Muscle of arm (tissue), 14 donors: ENCODE measurements at places on chromosomes 11 and 22.
A peak's percentile ranks its signal among the peaks of the same experiment; 100 is the strongest.

GRCh38 chr11:115931548-115932083 lies 427.4 kb upstream of the CADM1 start:
- no peak for DNase-seq

GRCh38 chr11:78564490-78565467 lies 9.9 kb downstream of the NARS2 start:
- DNase-seq = peak; percentile 71

DNA sequence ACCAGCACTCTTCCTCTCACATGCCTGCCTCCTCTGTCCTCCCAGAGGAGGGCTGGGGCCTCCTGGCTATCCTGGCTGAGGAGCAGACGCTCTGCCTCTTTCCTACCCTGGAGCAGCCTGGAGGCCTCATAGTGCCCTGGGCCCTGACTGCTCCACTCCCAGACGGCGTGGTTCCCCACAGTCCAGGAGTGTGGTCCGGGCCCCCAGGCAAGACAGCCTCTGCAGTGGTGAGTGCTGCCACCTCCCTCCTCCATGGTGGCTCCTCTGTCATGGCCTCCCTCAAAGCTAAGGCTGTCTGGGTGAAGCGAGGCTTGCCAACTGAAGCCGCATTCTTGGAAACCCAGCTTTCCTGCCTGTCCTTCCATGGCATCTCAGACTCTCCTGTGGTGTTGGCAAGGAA lies 19.8 kb downstream of the GAB4 start:
- no peak for DNase-seq

GRCh38 chr11:70913715-70914231 lies 338.6 kb downstream of the SHANK2 start:
- no peak for DNase-seq

DNA sequence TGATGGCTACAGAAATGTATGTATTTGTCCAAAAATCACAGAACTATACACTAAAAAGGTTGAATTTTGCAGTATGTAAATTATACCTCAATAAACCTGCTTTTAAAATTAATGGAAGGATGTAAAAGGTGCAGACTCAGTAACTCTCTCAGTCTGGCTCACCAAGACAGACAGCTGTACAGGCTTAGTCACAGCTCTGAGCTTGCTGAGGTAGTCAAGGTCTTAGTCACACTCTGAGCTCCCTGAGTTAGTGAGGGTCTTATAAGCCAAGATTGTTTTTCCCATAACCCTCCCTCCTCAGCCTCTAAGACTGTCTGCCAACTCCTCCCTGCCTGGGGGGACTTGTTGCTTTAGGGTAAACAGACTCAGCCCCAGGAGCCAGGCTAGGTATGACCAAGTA lies 59.3 kb upstream of the IZUMO1R start:
- DNase-seq = no peak

DNA sequence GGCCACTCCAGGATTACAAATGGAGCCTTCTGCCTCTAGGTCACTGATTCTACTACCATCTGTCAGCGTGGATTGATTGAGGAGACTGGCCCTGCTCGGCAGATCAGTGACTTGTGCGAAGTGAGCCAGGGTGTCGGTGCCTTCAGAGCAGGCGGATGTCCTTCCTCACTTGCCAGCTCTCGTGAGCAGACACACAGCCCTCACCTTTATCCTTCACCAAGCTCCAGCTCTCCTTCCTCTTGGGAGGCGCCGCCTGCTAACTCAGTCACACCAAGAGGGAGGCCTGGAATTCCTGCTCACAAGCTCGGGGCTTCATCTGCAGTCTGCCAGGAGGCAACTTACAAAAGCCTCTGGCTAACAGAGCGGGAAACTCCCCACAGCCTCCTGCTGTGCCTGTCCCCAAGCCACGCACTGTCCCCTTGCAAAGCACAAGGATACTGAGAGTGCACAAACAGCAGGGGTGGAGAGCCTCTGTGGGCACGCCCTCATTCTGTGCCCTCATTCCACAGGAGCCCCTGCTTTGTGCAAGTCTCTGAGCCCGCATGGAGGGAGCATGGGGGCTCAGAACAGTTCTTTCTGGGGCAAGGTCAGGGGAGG lies 3.5 kb upstream of the TCF20 start:
- no peak for DNase-seq

GRCh38 chr11:99320769-99321290 lies 300.1 kb downstream of the CNTN5 start:
- no peak for DNase-seq

GRCh38 chr22:25987948-25988347 lies 181.3 kb upstream of the SEZ6L start:
- DNase-seq = no peak

DNA sequence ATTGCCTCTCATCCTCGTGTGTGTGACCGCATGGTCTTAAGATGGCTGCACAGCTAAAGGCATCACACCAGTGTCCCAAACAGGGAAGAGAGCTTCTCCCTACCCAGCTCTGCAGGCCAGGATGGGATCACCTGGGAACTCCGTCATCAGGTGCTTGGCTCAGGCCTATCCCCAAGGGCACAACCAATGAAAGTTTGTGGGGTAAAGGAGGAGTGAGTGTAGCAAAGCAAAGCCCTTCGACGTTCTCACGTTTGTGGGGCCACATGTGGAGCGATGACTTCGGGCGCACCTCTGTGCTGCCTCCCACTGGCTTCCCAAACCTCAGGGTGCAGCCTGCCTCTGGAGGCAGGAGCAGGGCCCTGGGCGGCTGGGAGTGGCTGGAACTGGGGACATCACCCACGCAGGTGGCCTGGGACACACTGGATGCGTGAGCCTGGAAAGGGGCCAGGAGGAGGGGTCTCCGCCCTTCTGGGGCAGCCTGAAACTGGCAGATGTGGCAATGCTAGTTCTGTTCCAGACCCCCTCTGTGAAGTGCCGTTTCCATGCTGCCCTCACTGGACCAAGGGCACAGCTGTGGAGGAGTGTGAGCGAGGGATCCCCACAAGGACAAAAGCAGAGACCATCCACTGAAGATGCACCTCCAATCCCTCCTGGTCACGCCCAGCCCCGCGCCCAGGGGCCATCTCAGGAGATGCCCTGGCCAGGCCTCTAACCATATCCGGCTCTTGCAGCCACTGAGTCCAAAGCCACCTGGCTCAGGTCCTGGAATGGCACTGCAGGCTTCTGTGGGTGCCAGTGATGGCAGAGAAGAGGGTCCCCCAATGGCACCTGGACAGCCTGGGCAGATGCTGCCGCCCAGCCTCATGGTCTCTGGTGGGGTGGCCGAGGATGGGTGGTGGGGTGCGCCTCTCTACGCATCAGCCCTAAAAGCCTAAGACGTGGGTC lies 30.6 kb upstream of the GAL start:
- DNase-seq = no peak

GRCh38 chr11:35083431-35084238 lies 55.3 kb upstream of the CD44 start:
- peak; percentile 97 for DNase-seq
